Left colon (tissue), 2 donors: ENCODE measurements at places on chromosomes 4 and X. TPM values are rescaled to one million over a fixed set of nuclear protein-coding genes. Genes with fewer than 3 reads are reported as not detected.

VCX2 gene
- not detected for total RNA-seq

GRCh38 chr4:55326629-55327028, 19.4 kb upstream of the SRD5A3 start:
- DNase-seq: no peak

DNA sequence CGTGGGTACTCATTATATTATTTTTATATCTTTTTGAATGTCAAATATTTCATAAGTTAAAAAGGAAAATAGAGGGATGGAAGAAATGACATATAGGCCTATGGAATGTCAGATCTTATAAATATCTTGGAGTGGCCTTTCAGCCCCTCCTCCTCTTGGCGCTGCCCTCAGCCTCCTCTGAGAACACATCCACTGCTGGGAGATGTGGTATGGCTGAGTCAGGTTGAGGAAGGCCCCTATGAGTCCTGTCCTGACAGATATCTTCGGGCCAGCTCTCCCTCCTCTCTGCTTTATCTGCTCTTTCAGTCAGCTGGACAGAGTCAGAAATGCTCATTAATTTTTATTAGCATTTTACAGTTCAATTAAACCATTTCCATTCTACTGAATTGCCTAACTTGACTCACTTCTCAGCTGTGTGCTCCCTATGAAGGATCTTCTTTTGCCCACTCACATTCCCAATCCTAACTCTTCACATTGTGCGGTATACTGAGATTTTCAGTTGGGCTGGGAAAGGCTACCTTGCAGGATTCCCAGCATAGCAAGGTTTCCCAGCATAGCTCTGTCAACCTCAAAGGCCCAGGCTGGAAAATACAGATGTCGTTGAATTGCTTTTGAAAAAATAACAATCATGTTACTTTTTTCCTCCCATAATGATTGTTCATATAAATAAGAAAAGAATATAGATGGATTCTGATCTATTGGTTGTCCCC, 128.0 kb downstream of the ARHGEF9 start:
- DNase-seq: no peak

DNA sequence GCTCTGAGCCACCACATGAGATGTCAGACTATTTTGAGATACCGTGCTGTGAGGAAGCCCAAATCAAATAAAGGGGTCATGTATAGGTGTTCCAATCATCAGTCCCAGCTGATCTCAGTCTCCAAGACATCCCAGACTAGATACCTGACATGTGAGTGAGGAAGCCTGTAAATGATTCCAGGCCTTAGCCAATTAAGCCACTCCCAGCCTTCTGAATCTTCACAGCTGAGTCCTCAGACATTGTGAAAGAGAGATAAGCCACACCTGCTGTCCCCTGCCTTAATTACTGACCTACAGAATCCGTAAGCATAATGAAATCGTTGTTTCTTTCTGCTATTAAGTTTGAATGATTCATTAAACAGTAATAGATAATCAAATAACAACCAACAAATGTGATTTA, 671.4 kb downstream of the ZNF674 start:
- no peak for DNase-seq

GRCh38 chr4:145199051-145199716, 18.8 kb upstream of the OTUD4 start:
- DNase-seq: no peak

GPC3 gene
- total RNA-seq: 2.9 TPM

GLRA3 gene
- not detected for total RNA-seq

GRCh38 chr4:152849350-152849749, 69.6 kb downstream of the ARFIP1 start:
- DNase-seq: no peak

DNA sequence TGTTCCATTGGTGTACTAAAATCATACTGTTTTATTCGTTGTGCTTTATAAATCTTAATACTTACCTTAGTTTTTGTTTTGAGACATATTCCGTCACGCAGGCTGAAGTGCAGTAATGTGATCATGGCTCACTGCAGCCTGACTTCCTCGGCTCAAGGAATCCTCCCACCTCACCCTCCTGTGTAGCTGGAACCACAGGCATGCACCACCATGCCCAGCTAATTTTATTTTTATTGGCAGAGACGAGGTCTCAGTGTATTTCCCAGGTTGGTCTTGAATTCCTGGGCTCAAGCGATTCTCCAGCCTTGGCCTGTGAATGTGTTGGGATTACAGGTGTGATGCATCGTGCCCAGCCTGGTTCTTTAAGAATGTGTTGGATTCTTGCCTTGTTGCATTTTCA, 24.4 kb upstream of the DCK start:
- no peak for DNase-seq

HOPX gene
- total RNA-seq: 0.76 TPM

DNA sequence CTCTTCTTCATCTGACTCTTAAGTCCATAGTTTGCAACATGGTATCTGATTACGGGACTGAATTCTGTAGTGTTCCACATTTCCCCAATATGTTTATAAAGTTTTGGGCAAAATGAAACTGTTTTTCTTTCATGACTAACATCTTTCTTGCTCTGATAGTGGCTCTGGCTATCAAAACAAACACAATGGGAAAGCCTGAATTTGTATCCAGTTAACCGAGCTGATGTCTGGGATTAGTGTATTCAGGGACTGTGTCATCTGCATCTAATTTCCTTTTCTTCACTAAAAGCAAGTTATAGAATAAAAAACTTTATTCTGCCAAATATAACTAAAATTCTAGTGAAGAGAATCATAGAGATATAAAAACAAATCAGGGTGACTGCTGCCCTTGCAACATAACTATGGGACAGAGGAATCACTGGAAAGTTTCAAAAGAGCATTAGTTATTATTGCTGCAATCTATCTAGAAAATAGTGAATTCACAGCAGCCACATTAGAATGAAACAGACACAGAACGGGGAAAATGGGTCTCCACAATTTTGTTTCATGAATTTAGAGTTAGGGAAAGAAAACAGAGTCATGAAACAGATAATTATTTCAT, 61.3 kb downstream of the ANTXR2 start:
- no peak for DNase-seq

ERCC6L gene
- 0.61 TPM for total RNA-seq

RNF113A gene
- total RNA-seq: 12.9 TPM

MAGEA8 gene
- total RNA-seq: not detected

DNA sequence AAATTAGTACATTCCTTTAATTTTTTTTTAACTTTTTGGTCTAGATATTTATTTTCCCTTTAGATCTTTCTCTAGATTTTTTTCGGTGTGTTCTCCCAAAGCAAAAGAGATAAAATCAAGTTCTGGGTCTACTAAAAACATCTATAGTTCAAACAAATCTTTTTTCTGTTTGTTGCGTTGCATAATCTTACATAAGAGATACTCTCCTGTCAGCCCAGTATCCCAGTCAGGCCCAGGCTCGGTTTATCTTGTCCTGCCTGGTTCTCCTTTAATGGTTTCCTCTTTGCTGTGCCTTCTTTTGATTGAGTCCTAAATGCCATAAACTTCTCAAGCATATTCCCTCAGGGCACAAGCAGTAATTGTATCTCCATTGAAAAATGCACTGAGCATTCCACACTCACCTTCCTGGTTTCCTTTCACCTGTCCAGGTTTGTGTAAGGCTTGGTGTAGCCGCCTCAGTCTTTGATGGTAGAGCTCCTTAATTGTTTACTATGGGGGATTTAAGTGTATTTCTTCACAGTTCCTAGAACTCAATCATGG, 104.9 kb downstream of the TMEM131L start:
- no peak for DNase-seq

- DNase-seq: no peak
These were observed 2020.0 kb upstream of the ADGRL3 start for GRCh38 chr4:59180161-59180560.

DNA sequence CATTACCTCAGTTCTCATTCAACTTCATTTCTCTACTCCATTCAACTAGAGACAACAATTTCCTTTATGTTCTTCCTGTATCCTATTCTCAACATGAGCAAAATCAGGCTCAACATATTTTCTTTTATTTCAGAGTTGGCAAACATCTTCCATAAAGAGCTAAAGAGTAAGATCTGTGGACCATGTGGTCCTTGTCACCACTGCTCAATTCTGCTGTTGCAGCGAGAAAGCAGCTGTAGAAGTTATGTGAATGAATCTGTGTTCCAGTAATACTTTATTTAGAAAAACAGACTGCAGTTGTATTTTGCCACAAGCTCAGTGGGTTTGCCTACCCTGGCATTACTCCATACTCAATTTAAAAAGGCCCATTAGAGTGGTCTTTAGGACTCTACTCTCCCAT, 2057.3 kb downstream of the ARAP2 start:
- no peak for DNase-seq

DNA sequence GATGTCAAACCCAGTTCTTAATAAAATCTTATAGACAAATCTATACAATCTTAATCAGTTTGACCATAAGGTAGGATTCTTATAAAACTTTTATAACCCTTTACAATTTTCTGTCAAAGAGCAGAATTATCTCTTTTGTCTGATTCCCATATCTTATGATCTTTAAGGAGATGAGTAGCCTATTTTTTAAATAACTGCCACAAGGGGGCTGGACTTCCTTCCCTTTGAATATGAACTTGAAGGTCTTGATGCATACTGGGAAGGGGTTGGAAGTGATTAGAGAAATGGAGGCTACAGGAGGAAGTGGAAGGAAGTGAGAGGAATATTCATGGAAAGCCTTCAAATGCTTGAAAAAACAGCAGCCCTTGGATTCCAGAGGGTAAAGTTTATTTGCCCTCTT, 111.1 kb downstream of the APOOL start:
- no peak for DNase-seq

DNA sequence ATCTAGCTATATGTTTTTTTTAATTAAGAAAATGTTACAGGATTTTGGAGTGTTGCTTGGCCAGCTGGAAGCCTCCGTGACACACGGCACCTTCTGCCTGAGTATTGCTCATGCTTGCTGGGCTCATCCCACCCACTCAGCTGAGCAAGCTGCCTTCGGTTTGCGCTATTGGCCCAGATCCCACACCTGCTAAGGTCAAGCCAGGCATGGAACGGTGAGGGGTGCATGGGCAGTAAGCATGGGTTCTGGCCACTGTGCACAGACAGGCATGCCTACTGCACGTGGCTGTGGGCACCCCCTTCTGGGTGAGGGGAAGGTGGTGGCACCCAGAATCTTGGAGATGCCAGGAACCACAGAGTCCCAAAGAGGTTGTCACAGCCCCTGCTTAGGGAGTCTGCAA, 1178.4 kb upstream of the PCDH7 start:
- DNase-seq: no peak

- DNase-seq: no peak
These were observed 15.9 kb upstream of the F11 start for GRCh38 chr4:186249785-186250754.

SMIM10 gene
- total RNA-seq: 1.6 TPM

- DNase-seq: no peak
These were observed 1165.0 kb upstream of the TENM3 start for GRCh38 chr4:181078196-181078595.

DNA sequence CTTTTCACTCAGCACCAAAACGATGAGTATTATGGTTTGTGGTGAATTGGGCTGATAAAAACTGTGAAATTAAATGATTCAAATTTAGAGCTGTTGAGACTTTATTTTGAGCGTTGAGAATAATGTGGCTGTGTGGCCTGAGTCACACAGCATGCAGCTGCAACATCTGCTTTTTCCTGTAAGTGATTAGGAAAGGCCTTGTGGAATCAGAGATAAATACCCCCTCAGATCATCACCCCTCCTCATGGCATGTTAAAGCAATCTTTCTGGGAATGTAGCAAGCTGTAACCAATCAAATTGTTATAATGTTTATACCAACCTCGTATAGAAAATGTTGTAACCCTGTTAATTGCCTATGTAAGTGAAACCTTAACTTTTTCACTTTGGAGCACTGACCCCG, 90.0 kb upstream of the GRPR start:
- DNase-seq: no peak

DNA sequence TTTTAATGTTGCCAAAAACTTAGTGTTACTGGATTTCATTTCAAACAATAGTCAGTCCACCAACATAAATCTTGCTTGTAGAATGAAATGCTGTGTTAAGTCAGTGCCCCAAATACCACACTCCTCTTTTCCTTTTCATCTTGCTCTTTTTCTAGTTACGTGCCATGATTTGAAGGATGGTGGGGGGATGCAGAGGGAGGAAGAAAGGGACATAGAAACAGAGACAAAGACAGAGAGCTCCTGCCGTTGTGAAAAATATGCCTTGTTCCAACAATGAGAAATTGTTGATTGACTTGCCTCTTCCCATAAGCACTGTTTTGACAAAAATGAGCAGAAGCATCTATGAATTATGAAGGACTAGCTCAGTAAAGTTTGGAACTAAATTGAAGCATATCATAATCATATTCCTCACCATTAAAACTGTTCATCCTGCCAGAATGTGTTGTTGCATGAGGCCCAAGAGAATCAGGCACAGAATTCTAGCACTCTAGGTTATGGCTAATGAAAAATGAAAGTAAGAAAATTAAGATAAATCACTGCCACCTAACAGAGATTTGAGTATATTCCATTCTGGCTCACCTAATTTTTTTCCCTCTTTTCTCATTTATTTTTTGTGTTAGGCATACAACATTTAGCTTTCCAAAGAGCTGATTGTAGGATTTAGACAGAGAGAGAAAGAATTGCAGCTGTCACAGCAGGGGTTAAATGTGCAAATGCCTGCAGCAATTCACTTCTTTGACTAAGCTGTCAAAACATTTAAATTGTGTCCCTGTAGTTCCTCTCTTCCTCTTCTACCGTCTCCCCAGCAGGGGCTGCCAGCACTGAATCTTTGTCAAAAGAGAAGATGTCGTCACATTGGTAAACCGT, 111.6 kb upstream of the PTPN13 start:
- DNase-seq: no peak

DNA sequence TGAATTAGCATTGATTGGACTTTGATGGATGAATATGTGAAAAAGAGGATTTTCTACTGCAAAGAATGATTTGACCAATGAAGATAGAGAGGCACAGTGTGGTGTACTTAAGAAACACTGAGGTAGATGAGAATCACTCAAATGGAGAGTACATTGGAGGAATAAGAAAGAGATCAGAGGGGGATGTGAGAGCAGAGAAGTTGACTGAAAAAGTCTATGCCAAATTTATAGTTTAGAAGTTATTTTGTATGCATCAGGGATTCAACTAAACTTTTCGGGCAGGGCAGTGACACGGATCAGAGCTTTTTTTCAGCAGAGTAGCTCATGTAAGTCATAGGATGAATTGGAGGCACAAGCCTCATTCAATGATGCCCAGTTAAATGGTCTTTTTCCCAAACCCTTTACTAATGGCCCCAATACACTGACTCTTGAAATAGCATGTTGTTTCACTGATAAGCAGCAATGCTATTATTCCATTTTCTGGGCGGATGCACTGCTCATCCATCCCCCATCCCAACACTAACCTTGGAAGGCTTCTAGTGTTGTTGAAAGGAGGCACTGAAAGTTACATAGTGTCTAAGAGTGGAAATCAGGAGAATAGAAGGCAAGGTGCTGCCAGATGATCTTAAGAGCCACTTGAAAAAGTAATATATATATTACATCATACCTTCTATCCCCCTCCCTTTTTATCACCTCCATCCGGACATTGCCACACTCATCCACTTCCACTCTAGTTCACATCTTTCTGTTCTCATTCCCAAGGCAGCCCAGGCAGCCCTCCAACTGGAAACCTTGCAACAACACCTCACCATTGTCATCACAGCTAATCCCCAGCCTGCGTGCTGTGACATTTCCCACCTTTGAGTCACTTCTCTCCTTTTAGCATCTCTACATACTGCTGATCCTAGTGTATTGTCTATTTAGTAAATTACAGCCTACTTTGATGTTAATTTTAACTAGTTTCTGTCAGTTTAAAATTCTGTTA, 46.1 kb downstream of the ARHGAP24 start:
- DNase-seq: no peak

STK26 gene
- 10.8 TPM for total RNA-seq

- peak; percentile 58 for DNase-seq
These were observed 99.1 kb downstream of the TRAPPC11 start for GRCh38 chr4:183758061-183758757.

IQCM gene
- total RNA-seq: 7.2 TPM

PTCHD1 gene
- 1.9 TPM for total RNA-seq

PIM2 gene
- total RNA-seq: 11.6 TPM
